ENCODE measurements at places on chromosomes 16 and 17.

GRCh38 chr17:11178581-11178980 is 62.4 kb upstream of the SHISA6 start:
- no peak for DNase-seq

GRCh38 chr16:48011878-48012658 is 143.7 kb downstream of the ABCC12 start:
- DNase-seq: no peak

DNA sequence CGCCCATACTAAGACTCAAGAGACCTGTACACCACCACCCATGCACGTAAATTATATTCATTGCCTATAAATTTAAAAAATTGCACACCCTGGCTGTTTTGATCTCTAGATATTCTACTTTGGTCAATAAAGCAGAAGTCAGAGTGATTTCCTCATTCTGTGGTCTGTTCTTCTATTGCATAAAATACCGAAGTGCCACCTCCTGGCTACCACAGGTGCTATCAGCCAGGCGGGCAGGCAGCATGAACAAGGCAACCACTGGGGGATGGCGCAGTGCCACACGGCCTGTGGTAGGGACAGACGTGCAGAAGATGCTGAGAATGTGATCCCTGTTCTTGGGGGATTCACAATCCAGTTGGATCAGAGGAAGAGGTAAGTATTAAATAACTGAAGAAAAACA is 122.3 kb downstream of the CDK5R1 start:
- DNase-seq: no peak

DNA sequence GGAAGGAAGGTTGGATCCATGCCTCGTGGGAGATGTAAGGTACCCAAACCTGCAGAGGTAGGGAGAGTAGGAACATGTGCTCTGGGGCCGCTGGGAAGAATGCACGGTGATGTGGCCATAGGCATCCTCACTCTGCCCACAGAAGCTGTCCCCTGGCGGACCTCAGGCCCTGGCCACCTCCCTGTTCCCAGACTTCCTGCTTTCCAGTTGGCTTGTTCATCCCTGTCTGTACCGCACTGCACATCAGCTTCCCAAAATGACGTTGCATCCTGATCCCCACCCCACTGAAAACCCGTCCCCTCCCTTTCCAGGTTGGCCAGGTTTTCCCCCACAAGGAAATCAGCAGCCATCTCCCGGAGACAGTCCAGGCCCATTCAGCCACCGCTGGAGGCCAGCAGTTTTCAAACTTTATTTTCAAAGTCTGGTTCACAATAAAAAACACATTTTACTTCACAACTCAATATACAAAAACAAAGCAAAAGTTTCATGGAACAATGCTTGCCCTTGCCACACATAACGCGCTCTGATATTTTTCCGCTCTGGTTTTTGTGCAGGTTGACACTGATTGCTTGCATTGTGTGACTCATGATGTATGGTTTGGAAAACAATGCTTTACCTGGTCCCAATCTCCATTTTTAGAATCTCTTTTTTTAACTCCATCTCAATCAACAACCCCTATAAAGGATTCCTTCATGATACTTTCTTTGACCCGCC is 143.0 kb downstream of the GAS7 start:
- DNase-seq: no peak

DNA sequence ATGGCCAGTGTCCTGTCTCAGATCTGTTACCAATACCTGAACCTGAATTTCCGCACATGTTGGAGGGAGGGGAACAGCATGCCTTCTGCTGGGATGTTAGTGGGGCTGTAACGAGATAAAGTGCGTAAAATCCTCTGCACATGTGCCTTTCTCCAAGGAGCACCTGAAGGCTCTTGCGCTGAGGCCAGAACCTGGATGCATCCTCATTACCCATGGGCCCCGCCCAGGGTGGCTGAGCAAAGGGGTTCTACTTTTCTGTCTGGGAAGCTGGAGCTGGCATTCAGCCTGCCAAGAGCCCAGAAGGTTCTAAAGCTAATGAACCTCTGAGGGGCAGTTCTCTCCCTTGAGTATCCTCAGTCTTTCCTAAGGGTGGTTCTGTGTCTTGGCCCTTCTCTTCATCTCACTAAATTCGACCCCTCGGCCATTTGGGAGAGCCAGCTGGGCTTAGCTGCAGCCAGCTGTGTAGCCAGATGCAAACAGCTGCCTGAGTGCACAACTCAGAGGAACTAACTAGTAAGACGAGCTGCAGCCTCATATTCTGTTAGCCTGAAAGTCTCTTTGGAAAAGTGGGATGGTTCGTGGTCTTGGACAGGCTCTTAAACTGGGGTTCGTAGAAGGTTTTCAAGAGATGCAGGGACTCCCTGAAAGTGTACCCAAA is 2.5 kb downstream of the ITGA3 start:
- DNase-seq: no peak

DNA sequence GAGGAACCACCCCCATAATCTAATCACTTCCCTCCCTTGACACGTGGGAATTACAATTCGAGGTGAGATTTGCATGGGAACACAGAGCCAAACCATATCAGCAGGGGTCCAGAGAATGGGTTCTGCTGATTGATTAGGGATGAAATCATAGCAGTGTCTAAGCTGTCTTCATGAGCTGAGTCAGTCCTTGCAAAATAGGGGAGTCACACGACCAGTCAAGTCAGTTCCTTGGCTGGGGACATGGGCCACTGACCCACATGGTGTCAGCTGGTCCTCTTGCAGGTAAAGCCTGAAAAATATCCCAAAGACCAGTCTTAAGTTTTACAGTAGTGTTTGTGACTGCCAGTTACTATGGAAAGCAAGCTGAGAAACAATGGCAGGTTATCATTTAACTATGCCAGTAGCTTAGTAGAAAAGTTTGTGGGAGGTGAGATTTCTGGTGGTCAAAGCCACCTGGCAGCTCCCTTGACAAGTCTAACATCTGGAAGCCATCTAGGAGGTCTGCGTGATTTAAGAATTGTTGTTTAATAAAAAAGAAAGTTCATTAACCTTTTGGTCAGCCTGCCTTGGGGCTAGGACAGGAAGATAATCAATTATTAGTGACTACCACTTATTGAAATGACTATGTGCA is 15.7 kb upstream of the ATF7IP2 start:
- DNase-seq: no peak

- DNase-seq: no peak
These were observed 5.2 kb downstream of the SECTM1 start for GRCh38 chr17:82328141-82328993.
